ENCODE measurements at places on chromosomes 5 and 9.

DNA sequence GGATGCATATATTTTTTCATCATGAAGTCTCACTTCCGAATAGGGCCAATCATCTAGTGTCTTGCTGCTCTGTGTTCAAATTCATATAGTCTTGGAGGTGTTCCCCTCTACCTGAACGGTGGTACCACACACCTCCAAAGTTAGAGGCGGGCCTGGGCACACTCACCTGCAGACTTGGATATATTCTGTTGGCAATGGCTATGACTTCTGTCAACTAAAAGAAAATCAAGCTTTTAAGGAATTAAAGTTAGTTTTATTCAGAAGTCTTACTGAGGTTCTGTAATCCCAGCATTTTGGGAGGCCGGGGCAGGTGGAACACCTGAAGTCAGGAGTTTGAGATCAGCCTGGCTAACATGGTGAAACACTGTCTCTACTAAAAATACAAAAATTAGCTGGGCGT lies 2.6 kb upstream of the NIPAL4 start:
- no peak for DNase-seq

DNA sequence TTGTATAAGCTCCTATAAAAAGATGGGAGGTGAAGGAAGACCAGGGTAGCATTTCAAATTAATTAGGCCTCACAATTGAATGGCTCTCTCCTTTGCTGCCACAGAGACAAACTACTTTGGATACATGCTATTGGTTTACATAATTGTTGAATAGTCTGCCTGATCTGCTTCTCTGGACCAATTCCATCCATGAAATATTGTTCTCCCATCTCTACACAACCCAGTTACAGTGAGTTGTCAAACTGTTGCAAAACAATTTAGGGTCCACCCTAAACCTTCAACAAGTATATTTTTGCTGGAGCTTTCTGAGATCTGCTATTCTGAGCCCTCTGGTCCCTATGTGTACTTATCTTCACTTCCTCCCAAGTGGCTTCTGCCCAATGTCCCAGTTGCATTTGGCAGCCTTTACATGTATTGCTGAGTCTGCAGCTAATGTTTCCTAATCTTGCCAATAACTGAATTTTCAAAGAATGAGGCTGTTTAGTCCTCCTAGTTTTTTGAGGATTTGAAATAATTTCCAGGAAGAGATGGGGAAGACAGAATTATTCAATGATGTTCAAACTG lies 38.9 kb downstream of the AGTPBP1 start:
- DNase-seq, result no peak

DNA sequence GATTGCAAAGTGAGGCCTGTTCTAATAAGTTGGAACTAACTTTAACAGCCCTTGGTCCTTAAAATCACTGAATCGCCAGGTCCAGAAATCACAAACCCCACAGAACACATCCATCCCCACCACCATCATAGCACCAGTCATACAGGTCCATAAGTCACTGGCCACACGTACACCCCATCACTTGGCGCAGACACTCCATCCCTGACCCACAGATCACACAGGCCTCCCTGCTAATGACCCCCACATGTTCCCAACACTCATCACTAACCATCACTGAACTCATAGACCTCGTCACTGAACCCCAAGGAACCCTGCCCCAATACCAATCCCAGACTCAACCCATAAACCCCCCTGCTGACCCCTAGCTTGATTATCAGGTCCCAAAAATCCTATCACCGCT lies 41.2 kb upstream of the ZNF300 start:
- no peak for DNase-seq

GRCh38 chr9:135418161-135418560 lies 61.4 kb upstream of the PPP1R26 start:
- DNase-seq, result no peak

GRCh38 chr5:72508241-72509170 lies 1.3 kb upstream of the ZNF366 start:
- DNase-seq, result no peak

- no peak for DNase-seq
These were observed 340.5 kb downstream of the ADGRV1 start for GRCh38 chr5:90899014-90899604.

DNA sequence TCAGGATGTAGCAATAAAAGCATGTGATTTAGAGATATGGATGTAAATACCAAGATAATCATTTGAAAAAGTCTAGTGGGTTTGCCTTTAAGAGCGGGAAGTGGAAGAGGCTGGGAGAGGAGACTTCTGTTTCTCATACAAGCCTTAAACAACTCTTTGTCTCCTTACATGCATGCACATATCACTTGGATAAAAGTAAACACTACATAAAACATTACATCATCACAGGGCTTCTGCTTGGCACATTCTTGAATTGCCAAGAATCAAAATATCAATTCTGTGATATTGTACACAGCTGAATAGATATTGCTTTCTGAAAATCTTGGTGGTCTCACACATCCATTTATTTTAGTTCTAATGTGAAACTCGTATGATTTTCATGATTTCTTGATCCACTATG lies 57.6 kb downstream of the FOXD1 start:
- DNase-seq, result no peak

- no peak for DNase-seq
These were observed 571 bp downstream of the PPIC start for GRCh38 chr5:123035918-123036390.

DNA sequence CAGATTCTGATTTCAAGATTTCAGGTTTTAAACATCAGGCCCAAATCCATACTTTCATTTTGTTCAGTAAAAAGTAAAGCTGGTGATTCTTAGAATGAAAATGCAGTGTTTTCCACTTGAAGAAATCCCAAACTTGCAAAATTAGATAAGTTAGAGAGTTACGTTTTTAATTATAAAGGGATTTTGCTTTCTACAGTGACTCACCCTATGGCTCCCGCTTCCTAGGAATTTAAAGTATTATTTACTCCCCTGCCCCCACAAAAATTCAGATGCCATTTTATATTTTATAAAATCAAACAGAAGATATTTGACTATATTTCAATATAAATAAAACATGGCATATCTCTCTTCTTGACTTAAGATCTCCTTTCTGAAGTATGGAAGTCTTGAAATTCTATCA lies 402.9 kb downstream of the ZSWIM6 start:
- DNase-seq, result no peak

DNA sequence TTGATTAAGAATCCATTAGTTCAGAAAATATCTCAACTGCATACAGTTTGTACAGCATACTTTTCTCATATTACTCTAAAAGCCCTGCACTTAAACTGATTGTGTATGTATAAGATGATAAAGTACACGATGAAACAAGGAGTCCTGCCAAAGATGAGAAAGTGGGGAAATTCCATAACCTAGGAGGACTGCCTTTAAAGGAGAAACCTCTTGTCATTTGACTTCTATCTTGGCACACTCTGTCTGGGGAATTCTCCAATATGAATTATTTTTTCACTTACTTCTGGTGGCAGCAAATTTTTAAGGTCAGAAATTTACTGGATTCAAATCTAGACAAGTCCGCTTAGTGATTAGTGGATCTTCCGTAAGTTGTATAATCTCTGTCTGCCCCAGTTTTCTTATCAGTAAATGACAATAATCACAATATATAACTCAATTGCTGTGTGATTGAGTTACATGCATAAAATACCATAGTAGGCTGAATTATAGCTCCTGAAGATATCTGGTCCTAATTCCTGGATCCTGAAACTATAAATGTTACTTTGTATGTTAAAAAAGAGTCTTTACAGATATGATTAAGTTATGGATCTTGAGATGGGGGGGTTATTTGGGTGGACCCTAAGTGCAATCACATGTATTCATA lies 17.0 kb upstream of the ISOC1 start:
- no peak for DNase-seq

DNA sequence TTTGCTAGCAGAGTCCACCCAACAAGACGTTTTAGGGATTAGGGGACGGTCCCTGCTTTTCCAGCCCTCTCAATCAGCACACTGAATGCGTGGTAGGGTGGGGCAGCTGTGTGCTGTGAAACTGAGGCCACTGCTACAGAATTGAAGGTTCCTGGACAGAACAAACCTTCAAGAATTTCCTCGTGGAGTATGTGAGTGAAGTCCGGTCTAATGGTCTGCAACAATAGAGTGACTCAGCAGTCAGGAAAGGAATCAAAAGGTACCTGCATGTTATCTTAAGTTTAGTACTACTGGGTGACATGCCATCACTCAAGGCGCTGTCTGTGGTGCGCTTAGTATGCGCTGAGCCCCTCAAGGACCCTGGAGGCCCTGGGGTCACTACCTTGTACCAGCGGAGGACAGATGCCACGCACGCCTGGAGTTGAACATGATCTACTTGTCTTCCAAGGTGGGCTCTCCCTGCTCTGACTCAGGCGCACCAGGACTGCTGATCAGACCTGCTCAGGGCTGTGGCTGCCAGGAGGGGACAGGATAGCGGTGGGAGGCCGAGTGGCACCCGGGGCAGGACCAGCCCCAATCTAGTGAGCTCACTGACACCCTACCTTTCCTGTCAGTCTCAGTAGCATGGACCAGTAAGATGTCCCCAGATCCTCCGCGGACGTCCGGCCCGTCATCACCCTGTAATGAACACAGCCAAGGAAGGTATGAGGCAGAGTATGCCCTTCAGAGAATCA lies 50.5 kb downstream of the PRRT1B start:
- no peak for DNase-seq

DNA sequence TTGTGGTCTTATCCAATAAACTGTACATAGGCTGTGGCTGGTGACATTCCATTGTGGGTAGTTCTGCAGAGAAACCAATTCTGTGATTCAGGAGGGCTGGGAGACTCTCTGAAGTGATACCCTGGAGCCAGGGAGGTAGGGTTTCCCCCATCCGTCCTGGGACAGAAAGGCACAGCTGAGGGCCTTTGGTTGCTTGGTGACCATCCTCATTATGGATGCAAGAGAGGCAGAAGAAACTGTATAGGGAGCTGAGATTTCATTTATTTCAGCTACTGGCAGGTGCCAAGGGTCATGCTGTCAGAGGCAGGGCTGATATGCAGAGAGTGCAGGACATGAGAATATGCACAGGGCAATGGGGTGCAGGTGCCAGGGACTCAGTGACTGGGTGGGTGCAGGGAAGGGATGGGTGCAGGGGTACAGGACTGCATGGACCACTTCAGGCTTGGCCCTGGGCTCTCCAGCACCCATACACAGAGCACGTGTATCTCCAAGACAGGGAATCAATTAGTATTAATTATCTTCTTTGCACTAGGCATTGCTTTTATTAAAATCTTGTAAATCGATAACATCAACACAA lies 236.5 kb downstream of the ICE1 start:
- no peak for DNase-seq

- DNase-seq, result no peak
These were observed 193.2 kb downstream of the MAST4 start for GRCh38 chr5:66789434-66789833.

DNA sequence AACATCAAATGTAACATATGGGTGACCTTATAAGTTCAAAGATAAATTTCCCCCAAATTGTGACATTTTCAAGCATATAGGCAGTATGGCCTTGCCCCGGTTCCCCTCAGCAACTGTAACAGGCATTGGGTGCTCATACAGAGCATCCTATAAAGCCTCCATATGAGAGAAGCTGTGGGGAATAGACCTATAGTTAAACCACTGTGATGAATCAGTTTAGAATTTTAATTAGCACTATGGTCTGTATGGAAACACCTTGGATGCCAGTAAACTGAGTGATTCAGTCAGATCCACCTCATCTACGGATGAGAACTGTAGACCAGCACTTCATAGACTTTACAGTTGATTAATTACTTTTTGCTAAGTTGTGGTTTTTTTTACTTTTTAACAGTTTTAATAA lies 79.4 kb downstream of the ERCC6L2 start:
- no peak for DNase-seq

Measured in brain pericyte (primary cell).